A549 treated with ZK216348 at 1 μM for 4 hours (cell line): ENCODE measurements at places on chromosomes 7 and 10. TPM values are rescaled to one million over a fixed set of nuclear protein-coding genes. Genes with fewer than 3 reads are reported as not detected.

SEMA3C gene
- total RNA-seq: 54.0 to 82.3 TPM (median 63.0 TPM) in 5 replicates

CDHR1 gene
- 0.06 to 0.14 TPM (median 0.10 TPM) in 4 of 5 replicates, not detected in the other for total RNA-seq

ANK3 gene
- total RNA-seq: 0.28 to 0.87 TPM (median 0.63 TPM) in 5 replicates

AVL9 gene
- total RNA-seq: 17.9 to 34.3 TPM (median 27.3 TPM) in 5 replicates

JCAD gene
- 9.8 to 12.4 TPM (median 10.2 TPM) in 5 replicates for total RNA-seq

TRPV6 gene
- total RNA-seq: not detected in 5 replicates

PDE6C gene
- not detected in 5 replicates for total RNA-seq

TLL2 gene
- 0.08 to 0.16 TPM (median 0.12 TPM) in 4 of 5 replicates, not detected in the other for total RNA-seq

PIK3CG gene
- not detected in 5 replicates for total RNA-seq
